ENCODE measurements at places on chromosomes 1 and 21.

GRCh38 chr1:1068517-1069055 is 5.5 kb downstream of the RNF223 start:
- peak; percentile 25 for DNase-seq

DNA sequence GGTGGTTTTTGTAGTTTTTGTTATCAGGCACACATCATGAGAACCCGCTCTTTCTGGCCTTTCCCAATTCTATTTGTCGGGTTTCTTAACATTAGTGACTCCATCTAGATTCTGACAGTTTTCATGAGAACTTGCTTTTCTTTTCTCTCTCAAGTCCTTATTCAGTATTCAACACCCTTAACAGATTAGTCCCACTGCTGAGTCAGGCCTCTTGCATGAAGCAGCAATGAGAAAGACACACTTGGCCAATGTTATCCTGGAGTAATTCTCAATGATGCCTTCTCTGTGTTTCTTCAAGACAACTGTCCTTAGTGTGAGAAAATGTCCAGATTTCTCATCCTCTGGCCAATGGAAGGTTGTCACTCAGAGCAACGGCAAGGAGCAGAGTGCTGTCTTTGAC is 11.3 kb downstream of the FMO2 start:
- DNase-seq, result no peak

DNA sequence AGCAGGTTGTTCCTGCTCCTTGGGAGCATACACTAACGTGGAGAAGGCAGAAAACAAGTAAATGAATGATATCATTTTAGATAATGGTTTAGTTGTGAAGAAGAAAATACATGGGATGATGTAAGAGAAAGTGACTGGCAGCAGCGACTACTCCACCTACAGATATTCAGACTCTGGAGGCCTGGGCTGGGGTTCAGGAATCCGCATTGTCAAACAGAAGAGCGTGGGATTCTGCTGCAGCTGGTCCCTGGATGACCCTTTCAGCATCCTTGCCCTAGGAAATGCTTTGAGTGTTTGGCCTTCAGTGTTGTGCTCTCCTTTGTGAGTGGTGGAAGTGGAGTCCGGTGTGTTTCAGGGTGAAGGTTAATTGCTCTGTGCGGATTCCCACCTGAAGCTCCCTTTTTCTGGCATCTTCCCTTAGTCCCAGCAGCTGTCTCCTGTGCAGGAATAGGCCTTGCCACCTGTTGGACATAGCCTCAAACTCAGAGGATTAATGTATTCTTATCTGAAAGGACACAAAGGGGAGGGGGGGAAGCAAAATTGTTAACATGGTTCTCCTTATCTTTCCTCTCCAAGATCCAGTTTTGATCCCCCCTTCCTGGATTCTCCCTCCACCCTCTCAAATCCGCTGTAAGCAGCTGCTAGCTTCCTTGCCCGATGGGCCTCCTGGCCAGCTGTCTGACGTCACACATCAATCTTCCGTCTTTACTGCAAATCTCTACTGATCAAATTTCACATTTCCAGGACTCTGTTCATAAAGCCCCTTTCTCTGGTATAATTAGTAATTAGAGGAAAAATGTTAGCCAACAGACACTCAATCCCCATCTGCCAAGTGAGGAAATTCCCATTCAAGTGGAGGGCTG is 68.3 kb upstream of the SPAG17 start:
- no peak for DNase-seq

DNA sequence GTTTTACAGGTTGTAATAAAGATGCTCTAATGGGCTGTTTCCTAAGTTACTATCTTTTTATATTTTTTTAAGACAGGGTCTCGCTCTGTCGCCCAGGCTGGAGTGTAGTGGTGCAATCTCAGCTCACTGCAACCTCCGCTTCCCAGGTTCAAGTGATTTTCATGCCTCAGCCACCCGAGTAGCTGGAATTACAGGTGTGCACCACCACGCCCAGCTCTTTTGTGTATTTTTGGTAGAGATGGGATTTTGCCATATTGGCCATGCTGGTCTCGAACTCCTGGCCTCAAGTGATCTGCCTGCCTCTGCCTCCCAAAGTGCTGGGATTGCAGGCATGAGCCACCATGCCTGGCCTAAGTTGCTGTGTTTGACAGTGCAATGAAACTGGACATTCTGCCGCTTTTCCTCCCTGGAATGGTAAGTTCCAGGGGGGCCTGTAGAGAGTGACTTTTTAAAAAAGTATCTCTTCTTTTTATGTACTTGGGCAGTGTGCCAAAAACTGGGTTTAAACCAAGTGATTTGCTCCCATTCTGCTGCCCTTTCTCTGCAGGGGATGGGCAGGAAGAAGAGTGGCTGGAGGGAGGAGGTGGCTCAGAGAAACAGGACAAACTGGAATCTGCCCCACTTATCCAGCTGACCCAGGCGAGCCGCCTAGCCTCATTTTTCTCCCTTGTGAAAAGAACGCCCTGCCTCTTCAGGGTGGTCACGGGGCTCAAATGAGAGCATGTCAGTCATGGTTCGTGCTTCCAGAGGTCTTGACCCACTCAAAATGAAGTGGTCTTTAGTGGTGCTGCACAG is 2.3 kb downstream of the SLC37A1 start:
- DNase-seq, result no peak

GRCh38 chr1:1628754-1629429 is 3.1 kb upstream of the MMP23B start:
- peak; percentile 3 for DNase-seq

DNA sequence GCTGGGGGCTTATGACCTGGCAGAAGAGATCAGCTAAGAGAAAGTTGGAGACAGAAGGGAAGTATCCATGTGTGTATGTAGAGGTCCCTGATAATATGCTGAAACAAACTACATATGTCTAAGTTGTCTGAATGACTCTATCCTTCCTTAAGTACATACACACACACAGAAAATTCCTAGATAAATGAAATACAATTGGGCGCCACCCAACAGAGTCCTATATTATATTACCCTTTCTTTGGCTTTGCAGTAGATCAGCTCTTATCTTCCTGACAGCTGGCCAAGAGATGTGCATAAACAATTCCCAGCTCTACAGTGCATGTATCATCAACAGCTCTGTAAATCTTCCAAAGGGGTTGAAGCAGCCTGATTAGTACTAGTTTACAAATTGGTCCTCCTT is 40.1 kb downstream of the SORT1 start:
- no peak for DNase-seq

GRCh38 chr21:43372663-43373361 is 54.1 kb downstream of the SIK1 start:
- no peak for DNase-seq

GRCh38 chr1:156124557-156125483 is 10.3 kb downstream of the LMNA start:
- DNase-seq, result no peak

DNA sequence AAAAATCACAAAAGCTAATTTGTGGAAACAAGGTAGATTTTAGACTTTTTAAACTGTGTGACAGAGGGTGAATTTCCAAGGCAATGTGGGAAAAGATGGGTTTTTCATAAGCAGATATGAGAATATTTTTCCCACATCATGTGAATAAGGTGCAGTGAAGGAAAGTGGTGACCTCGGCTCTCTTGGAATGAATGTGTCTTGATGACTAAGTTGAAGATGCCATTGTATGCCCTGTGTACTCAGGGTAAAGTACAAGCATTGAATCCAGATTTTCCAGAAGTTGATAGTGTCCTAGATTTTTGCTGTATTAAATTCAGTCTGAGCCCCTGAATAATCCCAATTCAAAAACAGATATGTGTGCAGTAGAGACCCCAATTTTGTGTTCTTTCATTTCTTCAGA is 442.6 kb upstream of the ADGRL2 start:
- no peak for DNase-seq

GRCh38 chr1:84339503-84339902 is 38.0 kb downstream of the SAMD13 start:
- DNase-seq, result no peak

- DNase-seq, result no peak
Observed at GRCh38 chr1:167387251-167387910, 130.9 kb downstream of the CD247 start.
